ENCODE measurements at places on chromosomes 12 and 14.

GRCh38 chr14:42437809-42438208, 831.1 kb downstream of the LRFN5 start:
- no peak for DNase-seq

- no peak for DNase-seq
These were observed 1908.1 kb upstream of the SEL1L start for GRCh38 chr14:83441801-83442200.

DNA sequence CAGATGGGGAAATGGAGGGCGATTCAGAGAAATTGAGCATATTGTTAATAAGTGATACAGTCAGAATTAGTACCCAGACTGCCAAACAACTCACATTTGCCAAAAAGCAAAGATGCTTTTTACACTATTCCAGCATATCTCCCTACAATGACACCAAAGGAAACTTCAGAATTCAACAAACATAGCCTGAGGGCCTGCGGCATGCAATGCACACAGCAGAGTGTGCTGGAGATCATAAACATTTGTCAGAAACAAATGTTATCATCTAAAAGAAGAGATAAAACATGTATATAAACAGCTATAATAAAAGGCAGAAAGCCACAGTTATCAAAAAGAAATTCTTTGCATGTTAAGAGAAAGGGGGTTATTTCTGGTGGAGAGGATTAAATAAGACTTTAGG, 20.1 kb upstream of the GARIN6 start:
- DNase-seq = no peak

- DNase-seq = no peak
These were observed 1.1 kb downstream of the GCH1 start for GRCh38 chr14:54901380-54902142.

- DNase-seq = no peak
These were observed 101.2 kb upstream of the STXBP6 start for GRCh38 chr14:25150934-25151790.

DNA sequence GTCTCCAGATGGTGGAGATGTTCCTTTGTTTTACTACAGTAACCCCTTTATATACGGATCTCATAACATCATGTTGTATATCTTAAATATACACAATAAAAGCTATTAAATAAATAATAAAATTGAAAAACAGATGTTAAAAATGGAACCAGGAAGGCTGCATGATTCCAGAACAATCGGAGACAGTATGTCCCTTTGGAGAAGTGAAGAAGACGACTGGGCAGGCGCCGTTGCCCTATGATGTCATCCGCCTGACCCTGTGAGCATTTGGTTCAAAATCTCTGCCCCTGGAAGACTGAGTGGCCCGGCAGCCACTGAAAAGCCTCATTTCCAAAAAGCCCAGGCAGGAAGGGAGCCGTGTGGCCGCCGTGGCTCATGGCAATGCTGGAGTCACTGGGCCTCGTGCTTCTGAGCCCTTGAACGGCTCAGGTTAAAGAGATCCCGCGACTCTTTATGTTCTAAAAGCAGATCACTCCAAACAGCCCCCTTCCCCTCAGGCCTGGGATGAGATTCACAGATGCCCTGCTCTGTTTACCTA, 30.8 kb downstream of the RIMBP2 start:
- DNase-seq = no peak
